Activated CD4-positive, alpha-beta T cell treated with anti-CD3 and anti-CD28 coated beads, Interleukin-2, amount 10 ng/mL, durations not matched to agents 24 days and 14 days (primary cell): ENCODE measurements at places on chromosomes 4 and X. TPM values are rescaled to one million over a fixed set of nuclear protein-coding genes. Genes with fewer than 3 reads are reported as not detected.

The ARHGAP36 gene
- total RNA-seq, result not detected in 2 replicates

The CT45A2 gene
- not detected in 2 replicates for total RNA-seq

The ARHGAP10 gene
- 7.4 and 8.3 TPM in 2 replicates for total RNA-seq

The HSD17B13 gene
- 0.19 TPM in 2 replicates for total RNA-seq

The NSUN7 gene
- 0.12 TPM in 1 of 2 replicates, not detected in the other for total RNA-seq

The USP17L15 gene
- 0.14 TPM in 1 of 2 replicates, not detected in the other for total RNA-seq

The GAR1 gene
- 59.1 and 61.8 TPM in 2 replicates for total RNA-seq

The DMRTC1B gene
- not detected in 2 replicates for total RNA-seq
